ENCODE measurements at places on chromosomes 6 and 20. TPM values are rescaled to one million over a fixed set of nuclear protein-coding genes. Genes with fewer than 3 reads are reported as not detected.

The SUMO4 gene
- total RNA-seq = 3.2 TPM

The AKAP12 gene
- total RNA-seq = 17.8 TPM

The SPTLC3 gene
- 7.1 TPM for total RNA-seq

The LY6G6C gene
- total RNA-seq = 0.53 TPM

The NHLRC1 gene
- total RNA-seq = 1.5 TPM

The HLA-DRA gene
- 30.8 TPM for total RNA-seq

The TGM3 gene
- total RNA-seq = 626 TPM

The MUC21 gene
- 322 TPM for total RNA-seq

The ZSCAN9 gene
- total RNA-seq = 3.3 TPM

DNA sequence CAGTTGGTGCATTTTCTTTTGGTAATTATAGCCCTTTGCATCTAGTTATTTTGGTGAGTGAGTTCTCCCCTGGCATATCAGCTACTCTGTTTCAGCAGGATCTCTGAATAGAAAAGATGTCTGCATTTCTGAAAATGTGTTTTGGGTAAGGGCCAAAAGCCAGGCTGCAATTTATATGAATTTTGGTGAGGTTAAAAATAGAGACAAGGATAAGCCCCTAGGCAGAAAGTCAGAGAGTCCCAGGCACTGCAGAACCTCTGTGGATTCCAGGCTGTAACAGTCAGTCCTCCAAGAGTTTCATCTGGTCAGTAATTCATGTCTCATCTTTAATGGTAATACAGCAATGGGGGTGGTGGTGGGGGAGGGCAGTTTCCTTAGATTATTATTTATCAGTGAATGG, 53.0 kb downstream of the HDGFL1 start:
- H3K36me3 ChIP-seq = no peaks in the 10 kb centered on the region
- DNase-seq = no peak
- H3K27ac ChIP-seq = no peak overlapping the region
- H3K4me1 ChIP-seq = no peaks in the 10 kb centered on the region
- H3K4me3 ChIP-seq = no peak overlapping the region

DNA sequence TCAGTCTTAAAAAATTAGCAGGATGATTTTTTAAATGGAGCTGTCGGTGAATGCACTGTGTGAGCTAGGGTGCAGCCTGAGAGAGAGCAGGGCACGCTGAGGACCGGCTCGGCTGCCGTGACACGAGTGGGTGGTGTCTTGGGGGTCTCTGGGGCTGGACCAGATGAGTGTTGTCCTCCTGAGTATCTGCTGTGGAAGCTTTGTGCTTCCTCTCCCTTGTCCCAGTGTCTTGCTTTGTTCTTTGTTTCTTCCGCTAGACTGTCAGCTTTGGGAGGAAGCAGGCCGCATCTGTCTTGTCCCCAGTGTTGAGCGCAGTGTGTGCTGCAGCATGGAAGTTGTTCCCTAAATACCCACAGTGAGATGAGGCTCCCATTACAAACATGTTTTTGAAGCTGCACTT, 89.4 kb downstream of the RTN4IP1 start:
- H3K36me3 ChIP-seq = peaks cover 92% of the 10 kb centered on the region
- no peaks in the 10 kb centered on the region for H3K4me1 ChIP-seq
- H3K27ac ChIP-seq = no peak overlapping the region
- H3K4me3 ChIP-seq = no peak overlapping the region
- no peak for DNase-seq

DNA sequence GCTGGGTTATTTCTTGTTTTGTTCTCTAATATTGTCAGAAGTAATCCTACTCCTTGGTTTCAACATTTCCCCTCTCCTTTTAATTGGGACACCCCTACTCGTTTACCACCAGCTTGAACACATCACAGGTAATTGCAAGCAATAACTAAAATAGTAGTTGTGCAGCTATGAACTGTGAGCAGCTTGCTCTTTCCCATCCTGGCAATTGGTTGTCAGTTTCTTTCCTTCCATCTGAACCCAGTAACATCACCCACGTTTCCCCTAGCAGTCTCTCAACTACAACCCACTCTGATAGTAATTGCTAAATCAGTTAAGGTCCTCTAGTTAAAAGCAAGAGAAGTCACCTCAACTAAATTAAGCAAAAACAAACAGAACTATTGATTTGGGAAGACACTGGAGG, 47.6 kb upstream of the GNRH2 start:
- H3K4me3 ChIP-seq = no peak overlapping the region
- H3K27me3 ChIP-seq = no peaks in the 10 kb centered on the region
- no peaks in the 10 kb centered on the region for H3K4me1 ChIP-seq
- peaks cover 25% of the 10 kb centered on the region for H3K36me3 ChIP-seq

DNA sequence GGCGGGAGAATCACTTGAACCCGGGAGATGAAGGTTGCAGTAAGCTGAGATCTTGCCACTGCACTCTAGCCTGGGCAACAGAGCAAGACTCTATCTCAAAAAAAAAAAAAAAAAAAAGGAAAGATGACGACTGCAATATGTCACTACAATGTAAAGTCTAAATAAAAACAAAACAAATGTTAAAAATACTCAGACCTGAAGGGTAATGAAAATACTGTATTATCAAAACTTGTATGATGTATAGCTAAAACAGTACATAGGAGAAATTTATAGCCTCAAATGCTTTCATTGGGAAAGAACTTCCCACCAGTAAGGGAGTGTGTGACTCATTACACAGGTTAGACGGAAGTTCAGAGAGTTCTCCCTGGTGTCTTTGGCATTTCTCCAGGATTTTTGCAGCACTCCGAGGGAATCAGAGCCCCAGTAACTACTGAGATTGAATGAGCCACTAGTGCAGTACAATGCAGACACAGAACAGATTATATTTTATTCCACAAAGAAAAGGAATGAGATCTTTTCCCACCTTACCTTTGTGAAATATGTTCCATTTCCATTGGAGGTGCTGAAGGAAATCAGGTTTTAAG, 12.5 kb upstream of the RALGAPB start:
- no peak for DNase-seq
- H3K36me3 ChIP-seq = no peaks in the 10 kb centered on the region
- H3K27me3 ChIP-seq = no peaks in the 10 kb centered on the region
- H3K4me3 ChIP-seq = no peak overlapping the region
- H3K27ac ChIP-seq = no peak overlapping the region
- H3K4me1 ChIP-seq = no peaks in the 10 kb centered on the region

DNA sequence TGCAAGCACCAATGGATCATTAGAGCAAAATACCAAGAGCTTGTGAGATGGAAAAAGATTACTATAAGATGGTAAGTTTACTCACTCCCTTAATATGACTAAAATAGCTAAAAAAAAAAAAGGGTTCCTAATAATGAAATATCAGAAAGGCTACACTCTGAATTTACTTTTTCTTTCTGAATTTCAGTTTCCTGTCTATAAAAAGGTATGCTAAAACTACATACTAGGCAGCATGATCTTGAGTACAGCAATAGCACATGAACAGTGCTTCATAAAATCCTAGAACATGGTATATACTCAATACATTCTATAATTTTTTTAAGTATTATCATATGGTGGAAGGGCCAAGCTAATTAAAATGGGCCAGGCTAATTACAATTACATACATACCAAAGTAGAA, 24.0 kb upstream of the FAM135A start:
- no peak overlapping the region for H3K4me3 ChIP-seq
- no peak for DNase-seq
- no peak overlapping the region for H3K27ac ChIP-seq
- H3K4me1 ChIP-seq = no peaks in the 10 kb centered on the region

DNA sequence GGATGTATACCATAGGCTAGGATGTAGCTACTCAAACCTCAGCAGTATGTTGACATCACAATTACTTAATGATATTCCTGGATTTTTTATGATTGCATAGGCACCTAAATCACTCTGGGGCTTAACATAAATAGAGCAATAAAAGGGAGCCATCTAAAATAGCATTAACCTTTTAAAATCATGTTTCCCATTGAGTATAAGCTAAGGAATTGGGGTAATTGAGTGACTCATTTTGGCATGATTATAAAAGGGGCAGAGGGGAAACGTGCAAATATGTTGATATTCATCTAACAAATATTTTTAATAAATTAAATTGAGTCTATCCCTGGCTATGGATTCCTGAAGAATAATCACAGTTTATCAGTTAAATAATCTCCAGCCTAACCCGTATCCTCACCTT, 74.0 kb upstream of the ADGRF1 start:
- H3K36me3 ChIP-seq = no peaks in the 10 kb centered on the region
- no peak overlapping the region for H3K4me3 ChIP-seq
- DNase-seq = no peak
- H3K27ac ChIP-seq = no peak overlapping the region
- no peaks in the 10 kb centered on the region for H3K27me3 ChIP-seq
- no peaks in the 10 kb centered on the region for H3K4me1 ChIP-seq

DNA sequence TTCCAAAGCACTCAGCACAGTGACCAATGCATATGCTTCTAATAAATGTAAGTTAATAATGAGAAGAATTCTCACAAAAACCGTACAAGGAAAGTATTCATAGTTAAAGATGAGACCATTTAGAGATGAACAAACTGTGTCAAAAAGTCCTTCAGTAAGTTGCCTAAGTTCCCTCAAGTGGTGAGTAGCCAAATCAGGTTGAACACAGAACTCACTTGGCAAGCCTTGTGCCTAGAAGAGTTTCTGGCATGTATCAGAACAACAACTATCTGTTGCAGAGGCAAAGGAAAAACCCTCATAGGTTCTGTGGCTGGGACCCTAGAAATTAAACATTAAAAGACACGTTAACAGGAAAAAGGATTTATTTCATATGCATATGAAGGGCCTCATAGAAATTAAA, 129.6 kb upstream of the DOK5 start:
- no peaks in the 10 kb centered on the region for H3K27me3 ChIP-seq
- no peak for DNase-seq
- H3K4me3 ChIP-seq = no peak overlapping the region
- no peaks in the 10 kb centered on the region for H3K4me1 ChIP-seq

DNA sequence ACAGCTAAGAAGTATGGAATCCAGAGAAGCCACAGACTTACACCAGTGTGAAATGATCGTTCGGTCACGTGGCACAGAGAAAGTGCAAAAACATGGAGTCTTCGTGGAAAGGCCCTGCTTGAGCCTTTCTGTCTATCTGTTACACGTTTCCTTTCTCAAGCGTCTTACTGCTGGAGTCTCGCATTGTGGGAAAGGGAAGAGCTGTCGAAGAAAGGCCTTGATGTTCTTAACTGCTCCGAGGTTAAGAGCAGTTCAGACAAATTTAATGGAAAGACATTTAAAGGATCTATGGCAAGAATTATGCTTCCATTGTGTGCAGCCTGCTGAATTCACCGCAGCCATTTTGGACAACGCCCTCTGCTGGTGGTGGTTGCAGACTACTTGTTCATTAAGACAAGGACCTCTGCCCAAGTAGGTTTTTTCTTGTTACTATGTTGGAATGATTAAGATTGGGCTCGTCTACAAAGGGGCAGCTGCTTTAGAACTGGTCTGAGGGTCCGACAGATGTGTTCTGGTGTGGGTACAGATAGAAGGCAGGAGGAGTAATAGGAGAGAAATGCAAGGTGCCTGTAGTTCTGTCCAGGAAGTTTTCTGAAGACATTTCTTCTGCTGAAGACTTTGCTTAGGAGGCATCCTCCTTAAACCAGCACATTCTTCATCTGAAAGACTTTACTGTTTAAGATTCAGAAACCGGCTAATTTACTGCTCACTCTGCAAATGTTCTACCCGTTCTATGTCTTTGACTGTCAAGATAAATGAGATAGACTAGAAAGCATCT, 24.7 kb upstream of the CCN6 start:
- no peaks in the 10 kb centered on the region for H3K36me3 ChIP-seq
- no peak for DNase-seq
- no peak overlapping the region for H3K4me3 ChIP-seq
- no peaks in the 10 kb centered on the region for H3K27me3 ChIP-seq

DNA sequence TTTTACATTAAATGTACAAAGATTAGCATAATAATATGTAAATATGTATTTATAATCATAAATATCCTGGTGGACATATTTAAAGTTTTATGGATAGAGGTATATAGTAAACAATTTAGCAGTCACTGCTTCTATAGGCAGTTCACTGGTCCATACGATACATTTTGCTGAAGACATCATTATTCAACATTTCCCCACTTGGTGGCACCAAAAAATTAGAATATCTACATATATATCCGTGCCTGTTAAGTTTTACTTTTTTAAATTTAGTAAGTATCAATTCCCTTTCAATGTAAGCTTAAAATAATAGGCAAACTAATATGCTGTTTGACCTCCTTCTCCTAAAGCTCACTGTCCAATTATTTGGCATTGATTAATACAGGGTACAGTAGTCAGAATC, 64.2 kb downstream of the LMBRD1 start:
- H3K4me1 ChIP-seq = no peaks in the 10 kb centered on the region
- no peak overlapping the region for H3K4me3 ChIP-seq
- no peak overlapping the region for H3K27ac ChIP-seq

GRCh38 chr6:170276369-170277057, 14.4 kb downstream of the DLL1 start:
- peaks cover 36% of the 10 kb centered on the region for H3K4me1 ChIP-seq
- H3K36me3 ChIP-seq = peaks cover 2% of the 10 kb centered on the region
- H3K27ac ChIP-seq = peak overlapping the region; percentile 77
- no peak for DNase-seq
- H3K4me3 ChIP-seq = no peak overlapping the region

DNA sequence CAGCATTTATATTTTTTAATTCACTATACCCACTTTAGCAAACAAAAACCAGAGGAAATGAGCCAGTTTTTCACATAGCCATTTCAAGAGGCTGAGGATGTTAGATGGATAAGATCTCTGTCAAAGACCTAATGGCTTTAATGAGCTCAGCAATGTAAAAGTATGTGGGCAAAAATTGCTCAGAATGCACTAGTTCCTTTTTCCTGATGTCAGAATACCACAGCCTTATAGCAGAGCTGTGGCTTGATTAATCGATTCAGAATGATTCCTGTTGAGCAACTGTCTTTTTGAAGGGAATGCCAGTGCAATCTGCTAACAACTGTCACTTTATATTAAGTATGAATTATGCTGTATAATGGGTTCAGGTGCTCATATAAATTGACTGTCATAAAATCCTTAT, 100.6 kb upstream of the HIVEP1 start:
- no peak overlapping the region for H3K27ac ChIP-seq
- no peaks in the 10 kb centered on the region for H3K36me3 ChIP-seq

GRCh38 chr20:20425823-20426654, 58.1 kb downstream of the INSM1 start:
- H3K36me3 ChIP-seq = no peaks in the 10 kb centered on the region
- no peak for DNase-seq
- H3K27me3 ChIP-seq = no peaks in the 10 kb centered on the region
- no peak overlapping the region for H3K27ac ChIP-seq
- no peak overlapping the region for H3K4me3 ChIP-seq
- no peaks in the 10 kb centered on the region for H3K4me1 ChIP-seq

- no peak for DNase-seq
- H3K4me1 ChIP-seq = peaks cover 33% of the 10 kb centered on the region
- peaks cover 9% of the 10 kb centered on the region for H3K27me3 ChIP-seq
- no peaks in the 10 kb centered on the region for H3K36me3 ChIP-seq
- H3K4me3 ChIP-seq = no peak overlapping the region
- H3K27ac ChIP-seq = peak overlapping the region; percentile 37
Observed at GRCh38 chr20:300345-300990, 3.1 kb downstream of the ZCCHC3 start.

GRCh38 chr20:366041-366718, 14.4 kb upstream of the TRIB3 start:
- no peak for DNase-seq
- no peaks in the 10 kb centered on the region for H3K27me3 ChIP-seq
- H3K27ac ChIP-seq = no peak overlapping the region
- H3K36me3 ChIP-seq = no peaks in the 10 kb centered on the region
- H3K4me1 ChIP-seq = peaks cover 67% of the 10 kb centered on the region

Data from esophagus squamous epithelium (tissue), 5 donors.